ENCODE measurements at places on chromosomes 1 and 21.

GRCh38 chr1:207873055-207873890 is 37.7 kb downstream of the CD34 start:
- no peak for DNase-seq

DNA sequence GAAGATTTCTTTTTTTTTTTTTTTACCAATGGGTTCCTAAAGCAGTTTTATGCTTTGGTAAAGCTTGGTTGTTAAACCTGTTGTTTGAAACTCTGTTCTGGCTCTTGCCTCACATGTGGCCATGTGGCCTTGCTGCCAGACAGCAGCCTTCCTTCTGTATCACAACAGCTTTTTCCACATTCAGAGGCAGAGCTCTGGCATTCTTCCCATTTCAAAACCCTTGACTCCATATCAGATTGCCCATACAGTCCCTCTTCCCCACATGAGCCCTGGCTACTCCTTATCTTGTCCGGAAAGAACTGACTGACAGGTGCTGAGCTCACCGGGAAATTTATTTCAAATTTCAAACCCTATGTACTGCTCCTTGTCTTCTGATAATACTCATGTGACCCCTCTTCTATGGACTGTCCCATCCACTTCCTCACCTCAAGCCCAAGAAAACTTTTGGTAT is 38.5 kb upstream of the LAX1 start:
- DNase-seq = no peak

DNA sequence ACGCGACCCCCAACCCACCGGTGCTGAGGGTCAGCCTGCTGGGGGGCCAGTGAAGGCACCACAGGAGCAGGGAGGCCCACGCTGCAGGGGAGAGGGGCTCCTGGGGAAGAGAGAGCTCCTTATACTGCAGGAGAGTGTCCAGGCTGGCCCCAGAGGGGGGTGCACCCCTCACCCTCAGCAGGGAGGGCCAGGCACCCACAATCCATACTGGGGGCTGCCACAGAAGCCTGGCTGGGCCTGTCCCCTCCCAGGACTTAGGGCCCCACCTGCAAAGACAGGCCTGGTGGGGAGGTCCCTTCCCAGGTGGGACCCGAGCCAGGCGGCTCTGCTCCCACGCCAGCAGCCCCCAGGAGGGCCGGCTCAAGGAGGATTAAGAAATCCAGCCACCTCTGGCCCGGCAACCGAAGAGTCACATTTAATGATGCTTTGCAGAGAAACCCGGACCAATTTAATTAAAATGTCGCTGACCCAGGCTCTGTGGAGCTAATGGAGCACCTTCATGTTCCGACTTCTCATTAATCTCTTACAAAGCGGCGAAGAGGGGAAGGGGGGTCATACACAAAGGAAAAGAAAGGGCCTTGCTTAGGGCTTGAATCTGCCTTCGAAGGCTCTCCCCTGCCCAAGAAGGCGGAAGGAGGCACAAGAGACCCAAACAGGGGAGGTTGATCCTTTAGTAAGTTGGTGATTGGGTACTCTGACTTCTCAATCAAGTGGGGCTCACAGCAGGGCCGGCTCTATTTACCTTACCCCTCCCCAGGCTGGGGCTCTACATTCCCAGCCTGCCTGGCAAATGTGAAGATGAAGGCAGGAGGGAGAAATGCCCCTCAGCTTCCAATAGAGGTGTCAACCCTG is 25.0 kb downstream of the WNT9A start:
- no peak for DNase-seq

- no peak for DNase-seq
Measured at GRCh38 chr1:227725046-227725445, 10.1 kb downstream of the JMJD4 start.

DNA sequence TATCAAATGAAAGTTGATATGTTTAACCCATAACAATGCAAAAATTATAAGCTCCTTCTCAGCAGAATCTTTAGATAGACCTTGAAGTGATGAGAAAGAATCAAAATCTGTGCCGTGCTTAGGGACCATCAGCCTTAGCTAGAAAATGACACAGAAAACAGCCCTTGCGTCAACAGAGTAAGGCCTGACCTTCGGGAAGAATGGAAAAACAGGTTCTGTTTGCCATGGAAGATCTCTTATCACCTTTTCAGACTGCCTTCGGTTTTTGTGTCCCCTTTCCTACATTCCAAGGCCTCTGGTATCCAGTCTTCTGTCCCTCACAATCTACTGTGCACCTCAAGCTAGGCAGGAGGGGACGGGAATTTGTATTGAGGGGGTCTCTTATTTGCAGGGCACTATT is 37.6 kb upstream of the DPT start:
- DNase-seq = no peak

- no peak for DNase-seq
Measured at GRCh38 chr1:50704126-50704525, 255.9 kb downstream of the FAF1 start.

DNA sequence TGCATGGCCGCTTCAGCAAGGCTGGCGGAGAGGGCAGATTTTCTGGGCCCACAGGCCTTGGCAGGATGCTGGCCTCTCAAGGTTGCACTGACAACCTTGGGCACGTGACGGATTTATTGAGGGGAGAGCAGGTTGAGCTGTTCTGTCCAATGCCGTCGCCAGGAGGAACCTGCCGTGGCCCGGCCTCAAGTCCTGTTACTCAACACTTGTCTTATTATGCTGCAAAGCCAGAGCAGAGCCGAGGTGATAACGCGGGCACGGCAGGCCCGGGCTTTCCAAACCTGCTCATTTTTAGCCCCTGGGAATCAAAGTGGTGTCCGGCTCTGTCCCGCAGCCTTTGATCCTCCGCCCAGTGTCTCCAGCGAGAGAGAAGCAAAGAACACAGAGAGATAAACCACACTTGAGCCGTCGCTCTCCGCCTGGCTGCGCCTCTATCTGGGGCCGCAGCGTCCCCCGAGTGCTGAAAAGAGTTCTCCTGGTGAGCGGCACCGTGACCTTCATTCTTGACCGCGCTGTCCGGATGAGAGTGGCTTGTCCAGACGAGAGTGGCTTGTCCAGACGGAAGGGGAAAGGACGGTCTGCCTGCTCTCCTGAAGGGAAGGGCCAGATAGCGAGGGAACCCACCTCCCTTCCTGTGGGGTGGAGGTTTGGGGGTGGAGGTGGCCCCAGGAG is 162.3 kb upstream of the ARHGEF16 start:
- DNase-seq = no peak

- DNase-seq = no peak
Measured at GRCh38 chr21:46038341-46038829, 56.8 kb downstream of the COL6A1 start.

- DNase-seq = no peak
Measured at GRCh38 chr1:40313329-40313957, 3.6 kb downstream of the COL9A2 start.

GRCh38 chr1:92342401-92342800 is 43.5 kb downstream of the RPAP2 start:
- no peak for DNase-seq

GRCh38 chr1:29584776-29585175 is 348.5 kb downstream of the PTPRU start:
- DNase-seq = no peak

DNA sequence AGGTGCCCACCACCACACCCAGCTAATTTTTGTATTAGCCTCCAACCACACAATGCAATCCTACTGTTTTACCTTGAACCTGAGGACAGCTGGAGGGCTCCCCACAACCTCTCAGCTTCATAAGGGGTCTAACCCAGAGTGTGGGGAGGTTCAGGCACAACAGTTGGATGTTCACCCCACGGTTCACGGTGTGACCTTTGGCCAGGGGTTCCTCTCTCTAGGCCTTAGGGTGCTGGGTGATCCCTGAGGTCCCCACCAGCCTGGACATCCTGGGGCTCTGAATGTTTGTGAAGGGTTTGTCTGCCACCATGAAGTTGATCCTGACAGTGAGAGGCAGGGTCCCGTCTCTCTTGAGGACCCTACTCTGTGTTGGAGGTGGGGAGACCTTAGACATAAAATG is 3.9 kb downstream of the ACOT11 start:
- DNase-seq = no peak

DNA sequence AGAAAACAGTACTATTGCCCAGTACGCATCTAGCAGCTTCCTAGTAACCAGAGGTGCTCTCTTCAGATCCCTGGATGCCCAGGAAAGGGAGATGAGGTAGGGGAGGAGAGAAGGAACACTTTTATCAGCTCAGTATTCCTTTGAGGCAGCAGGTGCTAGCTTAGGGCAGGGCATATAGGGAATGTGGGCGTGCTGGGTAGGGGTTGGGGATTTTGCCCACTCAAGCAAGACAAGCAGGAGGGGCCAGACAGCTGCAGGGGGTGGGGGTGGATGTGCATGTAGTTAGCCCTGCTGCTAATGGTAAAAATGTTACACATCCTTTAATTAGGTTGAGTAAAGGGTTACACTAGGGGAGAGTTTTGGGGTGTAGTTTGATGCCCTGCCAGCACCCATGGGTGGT is 18.1 kb upstream of the AVPR1B start:
- no peak for DNase-seq

- no peak for DNase-seq
Measured at GRCh38 chr1:232542633-232543593, 87.0 kb downstream of the SIPA1L2 start.

DNA sequence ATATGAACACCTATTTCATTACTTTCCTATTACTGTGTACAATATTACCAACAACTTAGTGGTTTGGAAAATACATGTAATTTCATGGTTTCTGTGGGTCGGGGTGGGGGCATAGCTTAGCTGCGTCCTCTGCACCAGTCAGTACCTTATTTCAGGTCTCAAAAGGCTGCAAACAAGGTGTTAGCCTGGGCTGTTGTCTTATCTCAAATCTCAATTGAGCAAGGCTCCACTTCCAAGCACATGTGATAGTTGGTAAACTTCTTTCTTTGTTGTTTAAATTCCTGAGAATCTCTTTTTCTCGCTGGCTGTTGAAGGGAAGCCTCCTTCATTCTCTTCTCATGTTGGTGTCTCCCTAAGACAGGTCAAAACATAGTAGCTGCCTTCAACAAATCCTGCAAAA is 485.4 kb downstream of the AMY1C start:
- no peak for DNase-seq

DNA sequence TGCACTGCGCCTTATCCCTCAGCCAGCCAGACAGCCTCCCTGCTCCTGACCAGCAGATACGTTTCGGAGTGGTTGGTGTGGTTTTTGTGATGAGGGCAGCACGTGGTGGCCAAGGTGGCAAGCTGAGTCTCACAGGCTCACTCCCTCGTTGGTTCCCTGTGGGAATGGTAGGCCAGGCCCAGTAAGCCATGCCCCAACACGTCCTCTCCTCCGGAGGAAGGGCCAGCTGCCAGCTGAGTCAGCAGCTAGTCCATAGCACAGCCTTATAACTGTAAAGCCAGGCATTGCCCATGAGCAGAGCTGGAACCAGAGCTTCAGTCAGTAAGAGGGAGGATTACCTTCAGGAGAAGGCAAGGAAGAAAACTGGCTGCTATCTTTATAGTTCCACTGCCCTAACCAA is 29.5 kb downstream of the SZRD1 start:
- DNase-seq = no peak

- no peak for DNase-seq
Measured at GRCh38 chr1:246213502-246213901, 293.6 kb downstream of the SMYD3 start.

GRCh38 chr21:32956061-32956656 is 69.6 kb upstream of the OLIG2 start:
- no peak for DNase-seq

DNA sequence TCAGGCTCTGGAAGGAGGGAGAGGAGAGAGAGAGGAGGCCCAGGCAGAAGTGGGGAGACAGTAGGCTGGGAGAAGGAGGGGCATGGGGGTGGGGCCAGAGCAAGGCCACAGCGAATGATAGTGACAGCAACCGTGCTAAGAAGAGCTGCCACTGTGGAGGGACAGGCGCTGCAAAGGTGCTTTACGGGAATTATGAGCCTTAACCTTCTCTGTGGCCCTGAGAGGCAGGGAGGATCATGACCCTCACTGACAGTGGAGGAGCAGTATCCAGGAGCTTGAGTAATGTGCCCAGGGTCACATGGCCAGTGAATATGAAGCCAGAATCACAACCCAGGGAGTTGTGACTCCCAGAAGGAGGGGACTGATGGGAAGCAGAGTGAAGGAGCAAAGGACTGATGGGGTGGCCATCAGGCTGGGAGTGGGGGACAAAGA is 53.4 kb upstream of the RPL11 start:
- DNase-seq = no peak

- DNase-seq = no peak
Measured at GRCh38 chr1:16434501-16434900, 2.7 kb downstream of the SPATA21 start.

DNA sequence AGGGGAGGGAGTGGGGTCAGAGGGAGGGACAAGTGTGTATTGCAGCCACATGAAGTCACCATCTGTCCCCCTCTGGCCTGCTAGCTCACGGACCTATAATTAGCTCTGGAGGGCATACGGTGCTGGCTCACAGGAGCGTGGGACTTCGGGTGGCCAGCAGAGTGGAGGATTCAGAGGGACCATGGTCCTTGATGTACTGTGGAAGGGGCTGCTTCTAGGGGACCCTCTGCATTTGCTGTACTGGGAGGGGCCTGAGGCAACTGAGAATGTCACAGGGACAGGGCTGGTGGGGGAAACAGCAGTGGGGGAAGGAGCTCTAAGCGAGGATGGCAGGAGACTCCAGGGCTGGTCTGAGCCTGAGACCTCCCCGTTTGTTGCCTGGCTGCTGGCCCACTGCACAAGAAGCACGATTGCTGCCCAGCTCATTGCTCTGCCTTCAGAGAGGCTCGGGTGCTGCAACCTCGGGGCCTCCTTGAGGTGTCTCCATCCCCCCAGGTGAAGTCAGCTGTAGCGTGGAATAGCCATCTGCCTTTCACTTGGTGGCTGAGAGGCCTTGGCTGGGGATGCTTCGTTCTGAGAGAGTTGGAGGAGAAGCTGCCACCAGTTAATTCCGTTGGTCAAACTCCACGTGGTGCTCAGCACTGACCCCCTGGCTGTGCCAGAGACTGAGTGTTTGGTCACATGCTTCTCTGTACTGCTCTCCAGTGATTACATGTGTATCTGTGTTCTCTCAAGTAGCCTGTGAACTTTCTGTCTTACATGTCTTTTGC is 2.7 kb downstream of the PPFIA4 start:
- no peak for DNase-seq

All from activated CD4-positive, alpha-beta T cell treated with anti-CD3 and anti-CD28 coated beads, Interleukin-2, amount 50 U/mL, for 1 hour (primary cell).